ENCODE measurements at places on chromosomes 3 and 15.

- DNase-seq = no peak
Measured at GRCh38 chr3:129501630-129502029, 26.8 kb upstream of the RHO start.

DNA sequence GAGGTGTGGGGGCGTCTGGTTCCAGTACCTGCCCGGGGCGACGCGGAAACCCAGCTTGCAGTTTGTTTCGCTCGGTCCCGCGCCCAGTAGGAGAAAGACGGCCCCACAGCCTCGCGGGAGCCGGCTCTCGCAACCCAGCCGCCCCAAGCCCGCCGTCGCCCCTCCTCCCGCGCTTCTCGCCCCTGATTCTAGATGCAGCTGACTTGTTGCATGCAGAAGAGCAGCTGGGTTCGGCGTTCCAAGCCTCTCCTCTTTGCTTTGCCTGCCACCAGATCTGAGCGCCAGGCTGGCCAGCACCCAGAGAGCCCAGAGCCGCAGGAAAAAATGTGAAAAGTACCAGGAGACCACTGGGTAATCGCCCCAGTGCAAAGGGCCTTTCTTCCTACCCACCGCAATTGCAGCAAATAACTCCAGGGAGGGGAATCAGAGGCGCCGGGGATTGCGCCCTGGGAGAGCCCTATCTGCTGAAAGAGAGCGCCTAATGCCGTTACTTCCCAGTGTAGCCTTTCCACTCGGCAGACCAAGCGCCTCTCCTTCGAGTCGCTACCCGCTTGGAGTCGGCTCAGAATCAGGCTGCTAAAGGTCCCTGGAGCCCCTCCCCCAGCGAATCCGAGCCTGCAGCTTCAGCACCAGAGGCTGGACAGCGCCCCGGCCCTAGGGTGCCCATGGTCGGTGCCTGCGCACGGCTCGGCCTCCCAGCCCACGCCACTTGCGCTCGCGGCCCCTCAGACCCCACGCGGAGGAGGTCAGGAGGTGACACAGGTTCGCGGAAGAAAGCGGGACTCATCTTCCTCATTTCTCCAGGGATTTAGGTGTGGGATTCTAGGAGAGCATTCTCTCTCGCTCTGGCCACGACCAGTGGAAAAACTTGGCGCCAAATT lies 15.7 kb upstream of the AEN start:
- DNase-seq = peak; percentile 86

- DNase-seq = peak; percentile 71
Measured at GRCh38 chr15:63466378-63467192, 37.8 kb upstream of the USP3 start.

GRCh38 chr3:7423036-7423435 lies 562.1 kb downstream of the GRM7 start:
- DNase-seq = no peak

DNA sequence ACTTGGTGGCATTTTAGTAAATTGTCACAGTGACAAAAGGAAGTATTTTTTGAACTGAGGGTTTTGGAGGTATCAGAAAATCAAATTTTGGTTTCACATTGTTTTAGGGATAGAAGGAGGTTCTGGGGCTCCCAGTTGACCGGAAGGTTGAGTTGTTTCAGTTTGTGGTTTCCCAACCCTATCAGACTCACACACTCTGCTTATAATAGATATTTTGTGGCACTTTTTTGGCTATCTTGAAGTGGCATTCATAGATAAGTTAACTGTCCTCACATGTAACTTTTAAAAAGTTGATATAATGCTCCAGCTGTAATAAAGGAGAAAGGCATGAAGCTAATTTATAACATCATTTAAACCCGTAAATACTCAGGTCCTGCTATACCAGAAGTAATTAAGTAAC lies 12.8 kb downstream of the ARMC8 start:
- no peak for DNase-seq

DNA sequence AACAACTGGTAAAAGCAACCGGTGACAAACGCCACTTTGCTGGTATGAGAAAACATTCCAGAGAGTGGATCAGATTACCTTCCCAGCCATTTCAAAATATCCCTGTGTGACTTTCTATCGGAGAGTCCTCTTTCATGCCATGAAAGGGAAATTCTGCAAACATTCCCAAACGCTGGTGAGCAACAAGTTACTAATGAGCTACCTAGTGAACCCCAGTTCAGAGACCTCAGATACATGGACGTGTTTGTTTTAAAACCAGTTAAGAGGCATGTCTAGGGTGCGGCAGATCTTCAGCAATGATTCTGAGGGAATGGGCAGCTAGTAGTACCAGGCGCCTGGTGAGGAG lies 418.2 kb upstream of the NR2F2 start:
- DNase-seq = no peak

DNA sequence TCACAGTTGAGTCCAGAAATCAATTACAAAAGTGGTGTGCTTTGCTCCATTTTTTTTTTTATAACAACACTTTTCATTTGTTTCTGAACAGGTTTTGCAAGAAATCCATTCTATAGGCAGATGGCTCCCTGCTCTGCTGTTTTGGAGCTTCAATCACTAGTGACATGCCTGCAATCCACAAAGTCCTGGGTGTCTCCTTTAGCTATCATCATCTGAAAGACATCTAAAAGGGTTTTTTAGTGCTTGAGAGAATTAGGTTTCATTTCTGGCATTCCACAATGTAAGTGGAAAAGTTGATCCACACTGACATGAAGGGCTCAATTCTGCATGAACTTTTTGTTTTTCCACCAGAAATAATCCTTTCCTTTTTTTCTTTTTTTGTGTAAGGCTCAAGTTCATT lies 24.0 kb upstream of the MEIS2 start:
- DNase-seq = no peak

- no peak for DNase-seq
Measured at GRCh38 chr3:63979093-63979885, 44.0 kb downstream of the PSMD6 start.

GRCh38 chr3:129605922-129606635 lies 397 bp downstream of the PLXND1 start:
- DNase-seq = peak; percentile 72

GRCh38 chr3:168249205-168249549 lies 153.5 kb upstream of the GOLIM4 start:
- peak; percentile 95 for DNase-seq

- no peak for DNase-seq
Measured at GRCh38 chr3:152922554-152922953, 87.6 kb downstream of the P2RY1 start.

DNA sequence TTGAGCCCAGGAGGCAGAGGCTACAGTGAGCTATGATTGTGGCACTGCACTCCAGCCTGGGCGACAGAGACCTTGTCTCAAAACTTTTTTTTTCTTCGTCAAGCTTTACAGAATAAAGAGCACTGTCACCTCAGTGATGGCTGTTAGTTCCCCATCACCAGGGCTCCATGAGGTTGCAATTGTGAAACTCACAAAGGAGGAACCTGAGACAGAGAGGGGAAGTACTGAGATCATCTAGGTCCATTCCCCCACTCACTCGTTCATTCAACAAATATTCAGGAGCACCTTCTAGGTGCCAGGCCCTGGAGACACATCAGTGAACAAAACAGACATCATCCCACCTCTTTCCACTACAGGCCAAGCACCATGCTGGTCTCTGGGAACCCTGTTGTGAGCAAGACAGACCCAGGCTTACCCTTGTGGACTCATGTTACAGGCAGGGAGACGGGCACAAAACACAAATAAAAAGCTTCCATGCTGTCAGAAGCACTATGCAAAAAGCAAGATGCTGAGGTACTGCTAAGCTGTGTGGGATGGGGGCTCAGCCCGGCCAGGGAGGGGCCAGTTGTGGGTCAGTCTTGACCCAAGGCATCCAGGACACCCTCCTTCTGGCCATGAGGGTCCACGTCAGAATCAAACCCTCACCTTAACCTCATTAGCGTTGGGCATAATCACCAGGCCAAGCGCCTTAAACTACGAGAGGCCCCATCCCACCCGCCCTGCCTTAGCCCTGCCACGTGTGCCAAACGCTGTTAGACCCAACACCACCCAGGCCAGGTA lies 2.1 kb upstream of the RHO start:
- no peak for DNase-seq

DNA sequence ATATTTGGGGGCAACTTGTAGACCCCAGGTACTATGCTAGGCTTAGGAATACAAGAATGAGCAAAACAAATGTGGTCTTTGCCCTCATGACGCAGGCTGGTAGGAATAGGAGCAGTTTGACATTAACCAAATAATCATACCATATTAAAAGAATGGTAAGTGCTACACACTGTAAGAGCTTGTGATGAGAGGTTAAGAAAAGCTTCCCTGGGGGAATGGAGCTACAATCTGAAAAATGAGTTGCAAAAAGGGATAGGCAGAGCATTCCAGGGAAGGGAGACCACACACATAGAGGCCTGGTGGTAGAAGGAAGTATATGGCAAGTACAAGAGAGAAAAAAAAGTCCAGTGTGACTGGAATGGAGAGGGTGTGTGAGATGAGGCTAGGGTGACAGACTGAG lies 37.3 kb downstream of the TMOD3 start:
- no peak for DNase-seq

GRCh38 chr3:142445816-142446254 lies 2.0 kb downstream of the XRN1 start:
- DNase-seq = no peak

DNA sequence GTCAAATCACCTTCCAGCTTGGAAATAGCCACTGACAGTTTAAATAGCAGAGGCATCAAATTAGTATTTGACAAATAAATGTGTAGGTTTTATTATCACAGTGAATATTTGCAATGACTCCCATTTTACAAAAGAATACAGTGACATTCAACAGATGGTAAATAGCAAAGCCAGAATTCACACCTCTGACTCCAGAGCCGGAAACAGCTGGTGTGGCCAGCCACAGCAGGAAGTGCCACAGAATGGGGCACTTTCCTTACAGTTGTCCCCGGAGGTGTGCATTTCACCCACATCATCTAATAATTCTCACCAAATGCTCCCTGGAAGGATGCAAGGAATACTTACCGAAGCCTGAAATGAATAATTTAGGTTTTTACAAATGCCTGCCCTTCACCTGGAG lies 295.7 kb upstream of the WNT5A start:
- no peak for DNase-seq

DNA sequence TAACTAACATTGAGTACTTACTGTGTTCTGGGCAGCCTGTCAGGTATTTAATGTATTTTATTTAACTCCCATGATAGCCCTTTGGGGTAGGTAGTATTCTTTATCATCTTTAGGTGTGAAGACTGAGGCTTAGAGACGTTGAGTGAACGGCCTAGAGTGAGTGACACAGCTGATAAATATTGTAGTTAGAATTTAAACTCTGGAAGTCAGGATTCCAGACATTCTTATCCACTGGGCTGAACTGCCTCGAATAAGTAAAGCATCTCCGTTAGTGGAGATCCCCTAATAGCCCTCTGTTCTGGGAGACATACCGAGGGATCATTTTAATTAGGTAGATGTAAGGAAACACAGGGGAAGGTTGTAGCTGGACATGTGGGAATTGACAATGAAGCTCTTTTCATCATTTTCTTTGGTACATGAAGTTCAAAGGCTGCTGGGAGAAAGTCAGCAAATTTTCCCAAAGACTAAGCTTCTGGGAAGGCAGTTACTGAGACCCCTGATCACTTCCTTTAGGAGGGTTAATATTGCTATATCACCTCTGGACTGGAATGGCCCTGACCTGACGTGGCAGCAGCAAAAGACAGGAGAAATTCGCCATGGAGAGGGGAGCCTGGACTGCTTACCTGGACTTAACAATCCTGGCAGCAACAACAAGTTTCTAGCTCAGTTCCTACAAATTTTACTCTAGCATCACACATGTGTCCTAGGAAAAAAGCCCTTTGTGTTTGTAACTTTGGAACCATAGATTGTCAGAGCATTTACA lies 11.7 kb upstream of the PDCD6IP start:
- DNase-seq = no peak

GRCh38 chr3:42165211-42165610 lies 74.1 kb downstream of the TRAK1 start:
- DNase-seq = peak; percentile 69

DNA sequence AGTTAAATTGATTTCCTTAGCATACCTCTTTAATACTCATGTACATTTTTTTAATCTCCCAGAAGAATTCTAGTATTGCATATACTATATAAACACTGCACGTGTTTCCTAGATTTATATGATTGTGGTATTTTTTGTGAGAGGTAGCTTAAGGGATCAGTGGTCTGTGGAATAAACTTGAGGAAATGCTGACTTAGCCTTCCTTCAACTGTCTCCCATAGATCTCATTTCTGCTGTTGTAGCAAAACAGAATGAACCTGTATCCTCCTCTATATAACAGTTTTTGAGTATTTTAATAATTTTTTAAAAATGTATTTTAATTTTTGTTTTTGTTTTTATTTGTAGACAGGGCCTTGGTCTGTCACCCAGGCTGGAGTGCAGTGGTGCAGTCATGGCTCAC lies 86.8 kb downstream of the TCF12 start:
- DNase-seq = no peak

DNA sequence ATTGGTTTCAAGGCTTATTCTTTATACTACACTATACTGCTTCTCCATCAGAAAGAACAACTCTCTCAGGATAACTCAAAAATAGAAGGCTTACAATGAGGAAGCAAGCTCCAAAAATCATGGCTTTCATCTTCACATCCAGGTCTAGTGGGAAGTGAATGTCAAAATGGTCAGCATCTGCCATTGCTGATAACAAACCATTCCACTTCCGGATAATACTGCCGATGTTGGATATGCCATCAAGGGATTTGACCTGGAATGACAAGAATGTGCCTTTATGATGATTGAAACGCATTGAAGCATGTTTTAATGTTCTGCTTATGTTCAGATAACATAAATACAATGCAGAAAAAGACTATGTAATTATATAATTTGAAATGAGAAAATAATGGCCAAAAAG lies 34.0 kb upstream of the PLOD2 start:
- no peak for DNase-seq

- DNase-seq = no peak
Measured at GRCh38 chr3:149226776-149227175, 5.1 kb upstream of the CP start.

GRCh38 chr3:181727341-181728032 lies 15.8 kb downstream of the SOX2 start:
- peak; percentile 85 for DNase-seq

DNA sequence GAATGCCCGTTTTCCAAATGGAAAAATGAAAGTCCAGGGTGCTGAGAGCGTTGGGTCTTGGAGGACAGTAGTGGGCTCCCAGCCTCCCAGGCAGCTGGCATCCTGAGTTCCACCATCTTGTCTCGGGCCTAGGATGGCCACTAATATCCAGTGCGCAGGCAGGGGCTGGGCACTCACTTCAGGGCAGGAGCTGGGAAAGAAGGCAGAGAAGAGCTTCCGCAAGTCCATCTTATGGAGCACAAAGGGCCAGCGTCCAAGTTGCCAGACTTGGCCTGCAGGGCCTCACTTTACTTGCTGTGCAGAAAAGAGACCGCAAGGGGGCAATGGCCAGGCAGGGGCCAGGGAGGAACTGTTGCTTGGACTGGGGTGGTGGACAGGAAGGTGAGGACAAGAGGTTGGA lies 46.1 kb downstream of the IQSEC1 start:
- DNase-seq = no peak

GRCh38 chr3:143215059-143215458 lies 95.5 kb downstream of the CHST2 start:
- DNase-seq = no peak

GRCh38 chr3:114122027-114122709 lies 56.7 kb downstream of the DRD3 start:
- DNase-seq = no peak

GRCh38 chr3:64501298-64501906 lies 186.4 kb downstream of the ADAMTS9 start:
- DNase-seq = peak; percentile 28

- no peak for DNase-seq
Measured at GRCh38 chr3:27990324-27990723, 251.1 kb upstream of the CMC1 start.
